ENCODE measurements at places on chromosomes 11 and 22. TPM values are rescaled to one million over a fixed set of nuclear protein-coding genes. Genes with fewer than 3 reads are reported as not detected.

- DNase-seq = no peak
Observed at GRCh38 chr11:9615031-9615451, 41.6 kb downstream of the WEE1 start.

DNA sequence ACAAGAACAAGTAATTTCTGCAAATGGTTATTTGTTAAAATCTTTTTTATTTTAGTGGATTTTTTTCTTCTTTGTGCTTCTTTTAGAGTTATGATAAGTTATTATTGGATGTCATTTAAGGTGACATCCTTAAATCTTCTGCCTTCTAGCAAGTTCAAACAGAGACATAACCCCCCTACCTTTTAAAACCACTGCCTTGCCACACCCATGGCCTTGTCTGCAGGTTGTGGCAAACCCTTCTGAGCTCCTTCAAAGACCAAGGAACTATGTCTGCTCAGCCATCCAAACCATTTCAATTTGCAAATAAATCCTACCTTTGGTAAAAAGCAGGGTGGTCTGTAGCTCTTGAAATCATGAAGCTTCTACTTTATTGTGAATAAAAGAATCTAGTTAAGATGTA is 241.6 kb downstream of the FAM76B start:
- DNase-seq = no peak

The BIK gene
- 2.1 TPM for total RNA-seq

The UBQLNL gene
- total RNA-seq = not detected
